ENCODE measurements at places on chromosomes 11 and 22. TPM values are rescaled to one million over a fixed set of nuclear protein-coding genes. Genes with fewer than 3 reads are reported as not detected.

GRCh38 chr11:31641477-31642062 lies 132.0 kb downstream of the ELP4 start:
- H3K27me3 ChIP-seq, result no peaks in the 10 kb centered on the region
- DNase-seq, result no peak
- no peaks in the 10 kb centered on the region for H3K4me1 ChIP-seq
- no peak overlapping the region for H3K4me3 ChIP-seq

DNA sequence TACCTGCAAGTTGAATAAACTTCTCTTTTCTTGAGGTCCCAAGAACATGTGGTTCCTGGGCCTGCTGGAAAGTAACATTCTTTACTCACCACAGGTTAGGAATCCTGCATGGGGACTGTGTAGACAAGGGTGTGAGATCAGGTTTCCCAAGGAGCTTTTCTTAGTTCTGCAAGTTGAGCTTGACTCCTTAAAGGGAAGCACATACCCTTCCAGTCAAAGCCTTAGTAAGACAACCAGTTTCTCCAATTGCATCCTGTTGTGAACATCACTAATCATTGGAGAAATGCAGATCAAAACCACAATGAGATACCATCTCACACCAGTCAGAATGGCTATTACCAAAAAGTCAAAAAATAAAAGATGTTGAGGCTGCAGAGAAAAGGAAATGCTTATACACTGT lies 48.3 kb upstream of the PAK1 start:
- no peaks in the 10 kb centered on the region for H3K36me3 ChIP-seq
- H3K27ac ChIP-seq, result no peak overlapping the region
- H3K4me3 ChIP-seq, result no peak overlapping the region
- H3K4me1 ChIP-seq, result no peaks in the 10 kb centered on the region
- DNase-seq, result no peak

- no peak overlapping the region for H3K4me3 ChIP-seq
- H3K27ac ChIP-seq, result peak overlapping the region; percentile 41
- no peaks in the 10 kb centered on the region for H3K27me3 ChIP-seq
- H3K36me3 ChIP-seq, result no peaks in the 10 kb centered on the region
- no peak for DNase-seq
Measured at GRCh38 chr22:33908171-33909074, 11.9 kb downstream of the LARGE1 start.

DNA sequence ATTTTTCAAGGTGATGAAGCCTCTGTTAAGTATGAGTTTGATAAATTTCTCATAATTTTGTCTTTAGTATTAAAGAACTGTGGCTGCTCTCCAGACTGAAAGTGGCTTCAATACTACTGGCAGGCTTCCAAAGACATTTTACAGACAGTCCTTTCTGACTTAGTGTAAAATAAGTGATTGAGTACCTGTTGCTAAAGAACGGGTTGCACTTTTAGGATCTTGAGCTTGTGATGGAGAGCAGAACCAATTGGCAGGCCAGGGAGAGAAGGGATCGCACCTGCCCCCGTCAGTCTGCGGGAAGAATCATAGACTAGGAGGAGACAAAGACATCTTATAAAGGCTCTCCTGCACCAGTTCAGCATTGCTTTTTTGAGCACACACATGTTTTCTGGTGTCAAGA lies 4.4 kb downstream of the NCAM1 start:
- H3K4me3 ChIP-seq, result no peak overlapping the region
- no peak for DNase-seq
- no peaks in the 10 kb centered on the region for H3K36me3 ChIP-seq

DNA sequence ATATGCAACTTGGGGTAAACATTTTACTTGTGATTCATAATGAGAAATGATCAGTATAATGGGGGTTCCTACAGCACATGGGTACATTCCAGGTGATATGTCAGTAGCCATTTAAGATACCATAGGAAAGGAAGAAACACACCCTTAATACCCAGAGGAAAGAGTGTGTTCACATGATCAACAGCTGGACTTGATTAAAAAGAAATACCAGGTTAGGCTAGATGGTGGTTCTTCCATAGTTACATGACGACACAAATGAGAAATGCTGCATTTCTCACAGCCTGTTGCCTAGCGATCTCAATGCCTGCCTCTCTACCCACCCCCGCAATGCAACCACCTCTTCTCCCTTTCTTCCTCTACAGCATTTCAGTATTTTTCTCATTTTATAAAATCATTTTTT lies 96.8 kb downstream of the TTC28 start:
- no peak overlapping the region for H3K27ac ChIP-seq
- DNase-seq, result no peak
- H3K27me3 ChIP-seq, result no peaks in the 10 kb centered on the region
- no peaks in the 10 kb centered on the region for H3K36me3 ChIP-seq
- no peaks in the 10 kb centered on the region for H3K4me1 ChIP-seq
- H3K4me3 ChIP-seq, result no peak overlapping the region

DNA sequence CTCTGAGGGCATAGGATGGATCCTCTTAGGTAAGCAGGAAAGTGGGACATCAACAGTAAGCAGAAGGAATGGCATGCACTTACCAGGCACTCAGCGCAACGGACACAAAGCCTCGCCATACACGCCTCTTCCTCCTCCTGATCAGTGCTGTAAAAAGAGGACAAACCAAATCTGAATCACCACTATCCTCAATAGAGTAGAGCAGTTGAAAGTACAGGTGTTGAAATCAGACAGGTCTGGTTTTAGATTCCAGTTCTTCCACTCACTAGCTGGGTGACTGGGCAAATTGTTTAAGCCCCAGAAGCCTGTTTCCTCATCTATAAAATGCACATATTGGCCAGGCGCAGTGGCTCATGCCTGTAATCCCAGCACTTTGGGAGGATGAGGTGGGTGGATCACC lies 8.6 kb upstream of the JAML start:
- no peaks in the 10 kb centered on the region for H3K27me3 ChIP-seq
- no peak for DNase-seq
- H3K4me3 ChIP-seq, result no peak overlapping the region
- no peaks in the 10 kb centered on the region for H3K4me1 ChIP-seq

DNA sequence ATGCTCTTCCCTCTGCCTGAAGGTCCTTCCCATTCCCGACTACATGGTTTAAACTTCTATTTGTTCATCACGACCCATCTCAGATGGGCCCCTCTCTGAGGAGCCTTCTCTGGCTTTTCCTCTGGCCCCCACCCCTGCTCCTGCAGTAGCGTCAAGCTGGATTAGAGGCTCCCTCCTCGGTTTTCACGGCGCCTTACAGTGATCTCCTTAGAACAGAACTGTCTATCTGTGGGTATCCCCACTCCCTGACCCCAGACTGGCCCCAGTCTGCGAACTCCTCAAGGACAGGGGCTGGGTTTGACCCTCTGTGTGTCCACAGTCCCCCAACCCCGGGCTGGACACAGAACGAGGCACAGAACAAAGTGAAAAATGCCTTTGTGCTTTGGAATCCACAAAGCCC lies 2.8 kb downstream of the PLEKHB1 start:
- no peak for DNase-seq
- H3K4me3 ChIP-seq, result no peak overlapping the region
- H3K27ac ChIP-seq, result no peak overlapping the region

GRCh38 chr11:6387811-6388599 lies 2.3 kb upstream of the SMPD1 start:
- no peak overlapping the region for H3K4me3 ChIP-seq
- H3K4me1 ChIP-seq, result no peaks in the 10 kb centered on the region
- H3K27ac ChIP-seq, result no peak overlapping the region
- H3K36me3 ChIP-seq, result no peaks in the 10 kb centered on the region

DNA sequence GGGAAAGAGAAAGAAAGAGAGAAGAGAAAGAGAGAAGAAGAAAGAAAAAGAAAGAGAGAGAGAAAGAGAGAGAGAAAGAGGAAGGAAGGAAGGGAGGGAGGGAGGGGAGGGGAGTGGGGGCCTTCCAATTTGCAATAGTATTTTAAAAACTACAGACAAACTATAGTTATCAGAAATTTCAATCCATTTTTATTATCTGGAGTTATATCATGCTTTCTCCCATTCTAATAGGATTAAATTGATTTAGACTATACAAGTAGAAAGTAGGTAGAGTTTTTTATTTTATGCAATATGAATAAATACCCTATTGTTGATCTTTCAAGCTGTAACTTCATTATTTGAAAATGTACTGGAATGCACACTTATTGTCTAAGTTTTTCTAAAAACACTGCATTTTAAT lies 70.2 kb upstream of the CEP126 start:
- no peak for DNase-seq
- no peaks in the 10 kb centered on the region for H3K4me1 ChIP-seq
- H3K4me3 ChIP-seq, result no peak overlapping the region
- no peak overlapping the region for H3K27ac ChIP-seq
- H3K36me3 ChIP-seq, result no peaks in the 10 kb centered on the region

- H3K4me3 ChIP-seq, result no peak overlapping the region
- peak; percentile 10 for DNase-seq
- H3K4me1 ChIP-seq, result peaks cover 7% of the 10 kb centered on the region
- no peak overlapping the region for H3K27ac ChIP-seq
Measured at GRCh38 chr11:2369896-2370295, 7.2 kb upstream of the CD81 start.

- H3K36me3 ChIP-seq, result peaks cover 69% of the 10 kb centered on the region
- no peak overlapping the region for H3K27ac ChIP-seq
- no peak overlapping the region for H3K4me3 ChIP-seq
- H3K27me3 ChIP-seq, result no peaks in the 10 kb centered on the region
- peaks cover 5% of the 10 kb centered on the region for H3K4me1 ChIP-seq
- DNase-seq, result peak; percentile 45
Measured at GRCh38 chr11:33065445-33066178, 26.2 kb downstream of the TCP11L1 start.

DNA sequence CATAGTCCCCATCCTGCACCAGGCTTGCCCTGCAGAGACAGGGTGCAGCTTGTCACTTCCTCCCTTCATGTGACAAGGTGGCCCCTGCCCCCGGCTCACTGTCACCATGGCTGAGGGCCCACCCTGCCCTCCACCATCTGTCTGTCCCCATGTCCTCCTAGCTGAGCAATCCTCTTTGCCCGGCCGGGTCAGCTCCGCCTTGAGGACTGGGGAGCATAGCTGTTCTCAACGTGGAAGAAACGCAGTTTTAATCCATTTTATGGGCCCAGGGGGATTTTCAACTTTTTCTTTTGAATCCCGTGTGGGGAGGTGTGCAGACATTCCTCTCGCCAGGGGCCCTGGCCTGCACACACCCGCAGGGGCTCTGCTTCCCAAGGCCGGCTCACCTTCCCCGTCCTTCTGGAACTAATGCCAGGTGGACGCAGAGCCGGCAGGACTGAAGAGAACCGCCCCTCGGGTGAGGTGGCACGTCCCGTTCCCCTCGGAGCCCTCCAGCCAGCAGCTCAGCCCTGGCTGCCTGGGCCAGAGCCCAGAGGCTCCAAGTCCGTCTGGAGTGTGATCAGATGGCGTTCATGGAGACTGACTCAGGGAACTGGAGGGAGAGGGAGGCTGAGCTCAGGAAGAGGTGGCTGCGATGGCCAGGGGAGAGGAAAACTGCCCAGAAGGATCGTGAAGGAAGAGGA lies 1108.7 kb downstream of the BRD1 start:
- no peak overlapping the region for H3K4me3 ChIP-seq
- H3K4me1 ChIP-seq, result no peaks in the 10 kb centered on the region
- H3K27me3 ChIP-seq, result no peaks in the 10 kb centered on the region
- DNase-seq, result no peak
- no peaks in the 10 kb centered on the region for H3K36me3 ChIP-seq
- no peak overlapping the region for H3K27ac ChIP-seq

GRCh38 chr22:26534171-26534855 lies 22.0 kb upstream of the TFIP11 start:
- H3K36me3 ChIP-seq, result peaks cover 50% of the 10 kb centered on the region
- H3K27me3 ChIP-seq, result no peaks in the 10 kb centered on the region
- no peak for DNase-seq
- H3K27ac ChIP-seq, result peak overlapping the region; percentile 11
- peaks cover 21% of the 10 kb centered on the region for H3K4me1 ChIP-seq
- no peak overlapping the region for H3K4me3 ChIP-seq

GRCh38 chr22:35178446-35178845 lies 78.8 kb upstream of the HMGXB4 start:
- H3K4me1 ChIP-seq, result no peaks in the 10 kb centered on the region
- H3K36me3 ChIP-seq, result no peaks in the 10 kb centered on the region
- H3K27ac ChIP-seq, result no peak overlapping the region
- no peak overlapping the region for H3K4me3 ChIP-seq
- H3K27me3 ChIP-seq, result no peaks in the 10 kb centered on the region

DNA sequence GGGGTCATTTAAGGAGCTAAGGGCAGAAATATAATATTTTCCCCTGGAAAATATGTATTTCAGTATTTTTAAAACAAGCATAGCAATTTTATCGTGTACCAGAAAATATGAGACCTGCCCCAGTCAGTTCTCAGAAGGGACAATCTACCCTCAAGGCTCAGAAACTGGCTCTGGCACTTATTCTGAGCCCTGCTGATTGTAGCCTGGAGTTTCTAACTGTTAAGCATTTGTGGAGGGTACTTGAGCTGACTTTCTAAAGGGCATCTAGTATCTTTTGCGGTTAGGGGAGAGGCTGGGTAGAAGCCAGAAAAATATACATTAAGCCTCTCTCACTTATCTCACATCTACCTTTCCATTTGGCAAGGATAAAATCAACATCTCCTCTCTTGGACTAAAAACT lies 71.3 kb upstream of the FSHB start:
- H3K4me3 ChIP-seq, result no peak overlapping the region
- no peak overlapping the region for H3K27ac ChIP-seq
- DNase-seq, result no peak
- no peaks in the 10 kb centered on the region for H3K27me3 ChIP-seq
- no peaks in the 10 kb centered on the region for H3K4me1 ChIP-seq
- H3K36me3 ChIP-seq, result no peaks in the 10 kb centered on the region

DNA sequence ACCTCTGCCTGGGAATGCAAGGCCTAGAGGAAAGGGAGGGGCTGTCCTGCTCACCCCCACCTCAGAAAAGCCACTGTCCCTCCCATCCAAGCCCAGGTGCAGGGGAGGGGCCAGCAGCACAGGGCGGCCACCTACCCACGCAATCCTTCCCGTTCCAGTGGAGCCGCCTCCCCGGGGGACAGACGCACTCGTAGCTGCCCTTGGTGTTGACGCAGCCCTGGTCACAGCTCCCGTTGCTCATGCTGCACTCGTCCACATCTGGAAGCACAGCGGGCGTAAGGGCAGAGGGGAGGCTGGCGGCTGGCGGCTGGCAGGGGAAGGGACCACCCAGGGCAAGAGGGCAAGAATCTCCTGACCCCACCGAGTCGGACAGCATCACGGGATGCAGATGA lies 40.3 kb upstream of the TTLL12 start:
- no peak for DNase-seq
- H3K4me1 ChIP-seq, result peaks cover 5% of the 10 kb centered on the region
- no peak overlapping the region for H3K4me3 ChIP-seq
- peaks cover 4% of the 10 kb centered on the region for H3K27me3 ChIP-seq
- H3K27ac ChIP-seq, result no peak overlapping the region
- no peaks in the 10 kb centered on the region for H3K36me3 ChIP-seq

DNA sequence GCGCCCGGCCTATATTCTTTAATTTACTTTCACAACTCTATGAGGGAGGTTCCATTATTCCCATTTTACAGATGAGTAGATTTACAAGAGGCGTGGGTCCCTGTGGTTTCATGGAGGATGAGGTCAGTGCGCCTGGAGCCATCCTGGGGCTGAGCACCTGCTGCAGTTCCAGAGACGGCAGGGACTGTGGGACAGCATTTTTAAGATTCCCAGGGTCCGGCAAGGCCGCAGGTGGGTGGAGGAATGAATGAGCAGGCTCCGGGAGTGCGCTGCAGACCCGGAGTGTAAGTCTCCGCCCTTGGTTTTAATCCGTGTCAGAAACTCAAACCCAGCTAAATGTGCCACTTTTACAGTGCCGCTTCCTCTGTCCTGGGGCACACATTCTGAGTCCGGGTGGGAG lies 4.1 kb upstream of the CHRM1 start:
- H3K4me3 ChIP-seq, result peak overlapping the region; percentile 49
- H3K27ac ChIP-seq, result no peak overlapping the region
- H3K27me3 ChIP-seq, result peaks cover 65% of the 10 kb centered on the region
- H3K36me3 ChIP-seq, result no peaks in the 10 kb centered on the region
- peaks cover 8% of the 10 kb centered on the region for H3K4me1 ChIP-seq

The FGF4 gene
- total RNA-seq, result not detected

The ENTHD1 gene
- total RNA-seq, result not detected

The SCUBE2 gene
- total RNA-seq, result 4.3 TPM

The FOXRED2 gene
- total RNA-seq, result 9.1 TPM

The CNGA4 gene
- not detected for total RNA-seq
